ENCODE measurements at places on chromosomes 6 and 20.
A peak's percentile ranks its signal among the peaks of the same experiment; 100 is the strongest.

GRCh38 chr20:49484180-49485140 lies 2.0 kb upstream of the KCNB1 start:
- peak; percentile 10 for DNase-seq

GRCh38 chr20:32072168-32072750 lies 20.2 kb downstream of the HCK start:
- DNase-seq, result no peak

- DNase-seq, result no peak
These were observed 2.6 kb downstream of the BLCAP start for GRCh38 chr20:37524859-37525708.

DNA sequence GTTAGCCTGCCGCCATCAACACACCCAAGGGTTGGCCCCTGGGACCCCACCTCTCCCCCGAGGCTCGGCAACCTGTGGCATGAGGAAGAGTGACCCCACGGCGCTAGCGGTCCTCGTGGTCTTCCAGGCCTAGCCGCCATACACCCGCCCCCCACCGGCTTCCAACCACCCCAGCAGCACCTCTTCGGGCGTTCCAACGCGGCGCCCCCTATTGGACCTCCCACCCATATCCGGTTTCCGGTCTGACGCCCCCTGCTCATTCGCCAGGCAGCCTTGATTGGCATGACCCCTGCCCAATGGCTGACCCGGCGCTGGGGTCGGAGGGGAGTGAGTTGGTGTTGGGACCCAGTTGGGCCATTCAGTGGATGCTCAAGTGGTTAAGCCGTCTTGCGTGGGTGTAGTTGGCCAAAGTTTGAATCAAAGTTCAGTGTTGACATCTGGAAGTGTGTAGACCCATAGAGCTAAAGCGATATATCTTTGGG lies at the start of gene GNAS-AS1:
Gene GNAS-AS1 (minus strand): TSS at position 210 of the 482 bp plus-strand sequence.
- peak; percentile 67 for DNase-seq

GRCh38 chr20:54209216-54209813 lies 1.4 kb downstream of the PFDN4 start:
- DNase-seq, result no peak

- DNase-seq, result no peak
These were observed 60.4 kb upstream of the CCN2 start for GRCh38 chr6:132011582-132011981.

DNA sequence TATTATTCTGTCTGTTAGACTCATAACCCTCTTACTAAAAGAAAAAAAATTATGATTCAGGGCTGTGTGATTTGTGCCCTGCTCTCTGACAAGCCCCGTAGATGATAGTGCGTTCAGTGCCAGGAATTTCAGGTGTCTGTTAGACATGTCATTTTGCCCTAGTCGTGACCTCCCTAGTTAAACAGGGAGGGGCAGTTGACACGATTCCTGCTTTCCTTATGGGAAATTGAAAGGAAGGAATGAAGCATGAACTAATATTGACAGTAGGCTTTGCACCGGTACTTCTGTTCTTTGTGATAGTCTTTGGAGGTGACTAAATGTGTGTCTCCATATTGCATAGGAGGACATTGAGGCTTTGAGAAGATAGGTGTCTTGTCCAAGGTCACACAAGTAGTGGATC lies 26.3 kb downstream of the RPRD1B start:
- DNase-seq, result no peak

- no peak for DNase-seq
These were observed 40.6 kb downstream of the DTD1 start for GRCh38 chr20:18628330-18628920.

- no peak for DNase-seq
These were observed 94.4 kb upstream of the PRDM1 start for GRCh38 chr6:105991561-105992314.

GRCh38 chr6:149919834-149920225 lies 3.1 kb downstream of the RAET1G start:
- no peak for DNase-seq

DNA sequence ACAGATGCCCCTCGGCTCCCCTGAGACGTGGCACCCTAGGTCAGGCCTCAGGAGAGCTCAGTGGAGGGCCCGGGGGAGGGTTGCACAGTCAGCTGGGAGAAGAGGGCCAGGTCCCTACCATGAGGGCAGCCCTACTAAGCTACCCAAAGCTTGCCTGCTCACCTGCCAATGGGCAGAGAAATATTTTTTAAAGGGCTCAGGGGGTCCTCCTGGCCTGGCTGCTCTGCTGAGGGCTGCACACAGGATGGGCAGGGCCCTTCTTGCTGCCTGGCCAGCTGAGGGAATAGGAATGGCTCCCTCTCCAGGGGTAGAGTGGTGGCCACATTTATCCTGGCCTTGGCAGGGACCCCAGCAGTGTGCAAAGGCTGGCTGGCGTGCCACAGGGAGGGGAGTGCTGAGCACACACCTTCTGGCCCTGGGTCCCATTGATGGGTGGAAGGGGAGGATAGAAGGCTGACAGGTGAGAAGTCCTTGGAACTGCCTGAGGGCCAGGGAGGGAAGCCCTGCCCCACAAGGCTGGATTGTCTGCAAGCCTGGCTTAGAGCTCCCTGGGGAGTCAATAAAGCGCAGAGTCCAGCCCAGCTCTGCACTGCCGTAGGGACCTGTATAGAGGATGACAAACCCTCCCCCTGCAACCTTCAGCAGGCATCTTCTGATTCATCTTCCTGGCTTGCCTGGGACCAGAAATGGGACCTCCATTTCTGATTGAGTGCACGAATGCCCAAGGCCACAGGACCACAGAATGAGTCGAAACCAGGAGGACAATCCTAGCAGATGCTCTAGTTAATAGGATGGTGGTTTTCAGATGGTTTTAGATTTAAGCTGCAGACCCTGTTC lies 62.1 kb downstream of the NOL4L start:
- no peak for DNase-seq

GRCh38 chr20:60092729-60093128 lies 134.5 kb downstream of the CDH26 start:
- DNase-seq, result no peak

- DNase-seq, result no peak
These were observed 23.0 kb downstream of the CD109 start for GRCh38 chr6:73719046-73719445.

GRCh38 chr6:4805553-4806336 lies 29.5 kb downstream of the CDYL start:
- no peak for DNase-seq

GRCh38 chr20:47427746-47428145 lies 71.2 kb upstream of the ZMYND8 start:
- DNase-seq, result no peak

DNA sequence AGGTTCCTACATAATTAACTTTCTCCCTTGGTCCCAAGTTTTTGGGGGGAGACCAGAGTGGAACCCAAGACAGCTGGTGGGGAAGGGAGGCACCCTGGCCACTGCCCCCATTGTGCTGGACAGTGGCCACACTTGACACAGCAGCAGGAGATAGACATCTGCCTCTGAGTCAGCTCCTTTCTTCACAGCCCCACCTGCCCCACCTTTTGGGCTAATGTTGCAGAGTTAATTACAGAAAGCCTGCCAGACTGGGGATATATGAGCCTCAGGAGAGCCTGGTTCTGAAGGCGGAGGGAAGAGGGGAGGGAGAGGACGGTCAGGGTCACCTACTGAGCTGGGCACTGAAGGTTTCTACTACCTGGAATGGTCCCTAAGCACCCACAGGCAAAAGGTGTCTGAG lies 50.6 kb downstream of the MAFB start:
- no peak for DNase-seq

- no peak for DNase-seq
These were observed 36.3 kb downstream of the CD164 start for GRCh38 chr6:109345986-109346385.

DNA sequence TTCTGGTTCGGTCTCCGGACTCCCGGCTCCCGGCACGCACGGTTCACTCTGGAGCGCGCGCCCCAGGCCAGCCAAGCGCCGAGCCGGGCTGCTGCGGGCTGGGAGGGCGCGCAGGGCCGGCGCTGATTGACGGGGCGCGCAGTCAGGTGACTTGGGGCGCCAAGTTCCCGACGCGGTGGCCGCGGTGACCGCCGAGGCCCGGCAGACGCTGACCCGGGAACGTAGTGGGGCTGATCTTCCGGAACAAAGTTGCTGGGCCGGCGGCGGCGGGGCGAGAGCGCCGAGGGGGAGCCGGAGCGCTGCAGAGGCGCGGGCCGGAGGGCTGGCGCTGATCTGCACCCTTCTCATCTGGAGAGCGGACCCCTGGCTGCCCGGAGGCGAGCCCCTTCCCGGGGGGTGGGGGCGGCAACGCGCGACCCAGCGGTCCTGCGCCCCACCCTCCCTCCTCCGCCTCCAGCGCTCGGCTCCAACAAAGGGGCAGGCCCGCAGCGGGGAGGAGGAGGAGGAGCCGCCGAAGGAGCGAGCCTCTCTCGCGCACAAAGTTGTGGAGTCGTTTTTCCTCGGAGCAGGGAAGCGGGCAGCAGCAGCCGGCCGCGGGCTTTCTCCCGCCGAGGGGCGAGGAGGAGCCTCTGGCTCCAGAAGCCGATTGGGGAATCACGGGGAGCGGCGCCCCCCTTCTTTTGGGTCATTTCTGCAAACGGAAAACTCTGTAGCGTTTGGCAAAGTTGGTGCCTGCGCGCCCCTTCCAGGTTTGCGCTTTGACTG lies at the start of gene UTRN:
Gene UTRN (plus strand): TSS at position 553 of the 765 bp plus-strand sequence. CDS start 6,494 bp downstream, outside the sequence.
- DNase-seq, result no peak

GRCh38 chr20:31923388-31924331 lies 28.2 kb downstream of the PDRG1 start:
- DNase-seq, result no peak

DNA sequence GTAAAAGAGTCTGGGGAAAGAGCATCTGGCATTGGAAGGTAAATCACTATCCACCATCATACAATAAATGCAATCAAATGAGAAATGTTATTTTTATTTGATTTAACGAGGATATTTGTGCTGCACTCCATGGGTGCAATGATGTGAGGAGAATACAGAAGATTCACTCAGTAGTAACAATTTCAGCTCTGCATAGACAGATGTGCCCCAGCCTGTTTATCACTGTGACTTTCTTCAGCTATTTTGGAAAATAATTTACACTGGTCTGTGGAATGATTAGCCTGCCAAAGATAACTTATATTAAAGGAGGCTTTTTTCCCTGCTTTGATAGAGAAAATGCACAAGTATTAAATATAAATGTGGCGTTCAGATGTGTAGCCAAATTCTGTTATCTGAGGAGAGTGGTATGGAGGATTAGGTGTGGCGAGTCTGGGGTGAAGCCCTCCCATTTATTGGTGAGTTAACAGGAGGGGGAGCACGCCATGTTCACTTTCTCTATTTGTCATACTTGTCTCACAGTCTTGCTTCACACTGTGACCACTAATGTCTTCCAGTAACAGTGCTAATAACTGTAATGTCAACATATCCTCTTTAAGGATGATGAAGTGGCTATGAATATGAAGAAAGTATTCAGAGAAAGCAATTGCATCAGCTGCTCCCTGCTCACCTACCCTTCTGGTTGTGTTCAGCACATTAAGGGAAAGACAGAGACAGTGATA lies 645.6 kb downstream of the MMUT start:
- no peak for DNase-seq

DNA sequence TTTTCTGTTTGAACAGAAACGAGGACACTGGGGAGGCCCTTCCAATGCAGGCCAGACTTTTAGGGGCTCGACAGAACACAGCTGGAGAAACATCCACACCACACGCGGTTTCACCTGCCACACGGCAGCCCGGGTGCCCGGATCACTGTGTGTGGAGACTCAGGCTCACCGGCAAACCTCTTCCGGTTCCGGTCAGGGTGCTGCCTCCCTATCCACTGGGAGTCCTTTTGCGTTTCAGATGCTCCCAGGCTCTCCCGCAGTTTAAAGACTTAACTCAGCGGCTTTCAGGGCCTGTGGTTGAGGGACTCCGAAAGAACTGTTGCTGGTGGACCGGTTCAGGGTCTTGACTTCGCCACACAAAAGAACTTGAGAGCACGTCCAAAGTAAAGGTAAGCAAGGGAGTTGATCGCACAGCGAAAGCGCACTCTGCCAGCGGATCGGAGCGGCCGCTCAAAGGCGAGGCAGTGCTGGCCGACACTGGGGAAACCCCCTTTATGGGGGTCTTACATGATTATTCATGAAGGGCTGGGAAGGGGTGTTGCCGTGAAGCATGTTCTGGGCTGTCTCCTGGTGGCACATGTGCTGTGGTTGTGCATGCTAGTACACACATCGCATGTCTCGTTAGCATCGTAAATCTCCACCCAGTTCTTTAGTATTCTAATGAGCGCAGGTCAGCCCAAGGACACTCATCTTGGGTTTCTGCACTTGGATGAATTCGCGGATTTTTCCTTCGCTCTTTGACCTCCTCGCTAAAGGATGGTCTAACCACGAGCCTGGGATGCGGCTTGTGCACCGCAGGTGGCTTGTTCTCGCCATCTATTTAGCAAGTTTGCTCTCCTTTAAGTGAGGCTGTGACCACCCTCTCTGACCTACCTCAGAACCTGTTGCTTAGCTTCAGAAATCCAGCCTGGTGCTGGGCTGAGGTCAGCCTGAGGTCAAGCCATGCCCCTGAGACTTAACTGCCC lies 180.3 kb downstream of the CDH26 start:
- DNase-seq, result no peak

GRCh38 chr20:44080064-44080463 lies 106.9 kb downstream of the JPH2 start:
- no peak for DNase-seq

Measured in non-pigmented ciliary epithelial cell (primary cell).